Activated T-helper 2 cell treated with anti-CD3 and anti-CD28 coated beads, Interferon-gamma antibody, Interleukin-2, Interleukin-4, amounts not matched to agents 10 μg/mL and 5 μg/mL and 100 μg/mL, durations not matched to agents 14 hours and 24 hours and 36 hours (primary cell): ENCODE measurements at places on chromosomes 2 and 18. TPM values are rescaled to one million over a fixed set of nuclear protein-coding genes. Genes with fewer than 3 reads are reported as not detected.

The AQP12B gene
- not detected in 2 replicates for total RNA-seq

GRCh38 chr2:203898657-203899056 is 31.1 kb downstream of the CTLA4 start:
- DNase-seq, result no peak

DNA sequence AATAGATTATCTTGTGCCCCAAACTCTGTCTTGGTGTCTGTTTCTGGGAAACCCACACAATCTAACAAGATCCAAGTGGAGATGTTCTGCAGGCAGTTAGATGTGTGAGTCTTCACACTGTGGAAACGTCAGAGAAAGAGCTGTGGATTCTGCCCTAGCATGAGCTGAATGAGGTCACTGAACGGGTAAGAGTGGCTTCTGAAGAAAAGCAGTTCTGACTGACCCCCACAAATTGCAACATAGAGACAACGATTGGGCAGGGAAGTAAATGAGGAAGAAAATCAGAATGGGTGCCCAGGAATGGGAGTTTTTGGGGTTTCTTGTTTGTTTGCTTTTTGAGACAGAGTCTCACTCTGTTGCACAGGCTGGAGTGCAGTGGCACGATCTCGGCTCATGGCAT is 12.9 kb upstream of the RPL37A start:
- DNase-seq, result no peak

The LIMS4 gene
- total RNA-seq, result 0.21 TPM in 1 of 2 replicates, not detected in the other

- DNase-seq, result no peak
These were observed 27.2 kb upstream of the CDH2 start for GRCh38 chr18:28204154-28204553.

DNA sequence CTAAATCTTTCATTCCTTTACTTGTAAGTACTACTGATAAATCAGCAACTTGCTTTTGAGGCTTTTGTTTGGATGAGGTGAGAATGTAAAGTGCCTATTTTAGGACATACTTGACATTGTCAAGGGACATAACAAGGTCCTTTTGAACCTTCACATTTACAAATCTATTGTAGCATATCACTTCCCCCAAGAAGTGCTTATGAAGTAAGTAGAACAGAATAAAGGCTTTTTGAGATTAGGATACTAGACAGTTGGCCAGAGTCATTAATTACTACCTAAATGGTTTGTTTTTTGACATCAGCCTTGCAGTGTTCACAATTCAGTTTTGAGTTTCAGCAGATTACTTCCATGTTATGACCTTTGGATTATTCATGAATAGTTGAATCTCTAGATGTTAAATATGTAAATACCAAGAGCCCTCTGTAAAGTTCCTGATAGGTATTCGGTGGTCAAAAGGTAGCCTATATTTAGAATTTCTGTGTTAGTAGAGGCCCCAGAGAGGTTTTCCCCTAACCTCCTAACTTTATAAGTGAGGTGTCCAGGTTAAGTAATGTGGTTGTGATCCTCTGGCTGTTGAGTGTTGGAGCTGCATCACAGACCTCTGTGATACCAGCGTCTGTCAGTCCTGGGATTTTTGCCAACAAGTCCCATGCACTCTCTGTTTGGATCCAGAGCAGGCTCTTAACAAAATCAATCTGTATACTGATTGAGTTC is 67.2 kb downstream of the LCLAT1 start:
- no peak for DNase-seq

GRCh38 chr18:39033312-39033711 is 1467.7 kb upstream of the CELF4 start:
- no peak for DNase-seq

DNA sequence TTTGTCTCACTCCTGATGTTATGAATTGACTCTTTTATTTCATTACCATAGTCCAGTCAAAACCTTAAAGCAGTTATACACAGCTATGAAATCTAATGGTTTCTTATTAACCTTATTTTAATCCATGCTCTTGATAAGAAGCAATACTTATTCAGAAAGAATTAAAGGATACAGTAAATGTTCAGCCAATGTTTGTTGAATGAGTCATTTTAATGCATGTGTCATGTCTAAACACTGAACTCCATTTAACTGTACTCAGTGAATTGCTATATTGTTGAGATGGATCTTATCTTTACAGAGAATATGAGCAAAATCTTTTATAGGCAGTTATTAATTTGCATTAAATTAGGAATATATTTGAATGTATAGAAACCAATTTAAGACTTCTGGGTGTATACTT is 135.1 kb upstream of the TFPI start:
- no peak for DNase-seq

- DNase-seq, result no peak
These were observed 55.9 kb downstream of the ALK start for GRCh38 chr2:29865512-29865911.

The DUSP19 gene
- 1.6 and 1.9 TPM in 2 replicates for total RNA-seq

DNA sequence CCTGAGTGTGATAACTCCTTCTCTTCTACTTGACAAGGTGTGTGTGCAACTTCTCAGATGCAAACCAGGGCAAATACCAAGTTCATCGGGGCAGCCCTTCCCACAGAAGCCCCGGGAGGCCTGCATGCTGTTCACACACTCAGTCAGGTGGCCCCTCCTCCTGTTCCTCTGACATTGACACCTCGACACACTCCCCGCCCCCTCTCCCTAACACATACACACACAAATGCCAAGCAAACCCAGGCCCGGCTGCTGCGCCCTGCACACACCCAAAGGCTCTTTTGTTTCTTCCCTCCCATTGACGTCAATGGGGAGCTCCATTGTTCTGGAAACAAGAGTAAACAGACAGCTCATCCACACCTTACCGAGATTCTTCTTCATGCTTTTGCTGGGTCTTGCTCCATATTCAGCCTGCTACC is 1.7 kb upstream of the PER2 start:
- DNase-seq, result no peak

- DNase-seq, result no peak
These were observed 205.3 kb upstream of the CDH20 start for GRCh38 chr18:61127714-61128467.

- DNase-seq, result no peak
These were observed at the start of gene NOTO for GRCh38 chr2:73202156-73203054. TSS of gene NOTO (plus strand) at chr2:73202574. CDS start at chr2:73202667, 93 bp downstream.

DNA sequence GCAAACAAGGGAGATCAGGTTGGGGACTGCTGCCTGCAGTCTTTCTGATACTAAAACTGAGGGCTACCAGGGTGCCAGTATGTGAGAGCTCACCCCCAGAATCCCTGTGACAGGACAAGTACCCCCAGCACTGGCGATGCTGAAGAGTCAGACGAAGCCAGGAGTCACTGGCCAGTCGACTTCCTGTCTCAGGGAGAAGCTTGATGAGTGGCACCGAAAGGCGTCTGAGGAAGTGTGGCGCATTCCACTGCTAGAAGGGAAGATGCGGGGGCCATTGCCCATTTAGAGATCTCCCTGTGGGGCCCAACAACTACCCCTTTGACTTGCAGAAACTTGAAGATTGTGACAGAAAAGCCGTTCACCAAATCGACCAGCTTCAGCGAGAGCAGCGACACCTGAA is 22.0 kb downstream of the MXD1 start:
- DNase-seq, result no peak

The ITGA4 gene
- total RNA-seq, result 96.5 and 106 TPM in 2 replicates

DNA sequence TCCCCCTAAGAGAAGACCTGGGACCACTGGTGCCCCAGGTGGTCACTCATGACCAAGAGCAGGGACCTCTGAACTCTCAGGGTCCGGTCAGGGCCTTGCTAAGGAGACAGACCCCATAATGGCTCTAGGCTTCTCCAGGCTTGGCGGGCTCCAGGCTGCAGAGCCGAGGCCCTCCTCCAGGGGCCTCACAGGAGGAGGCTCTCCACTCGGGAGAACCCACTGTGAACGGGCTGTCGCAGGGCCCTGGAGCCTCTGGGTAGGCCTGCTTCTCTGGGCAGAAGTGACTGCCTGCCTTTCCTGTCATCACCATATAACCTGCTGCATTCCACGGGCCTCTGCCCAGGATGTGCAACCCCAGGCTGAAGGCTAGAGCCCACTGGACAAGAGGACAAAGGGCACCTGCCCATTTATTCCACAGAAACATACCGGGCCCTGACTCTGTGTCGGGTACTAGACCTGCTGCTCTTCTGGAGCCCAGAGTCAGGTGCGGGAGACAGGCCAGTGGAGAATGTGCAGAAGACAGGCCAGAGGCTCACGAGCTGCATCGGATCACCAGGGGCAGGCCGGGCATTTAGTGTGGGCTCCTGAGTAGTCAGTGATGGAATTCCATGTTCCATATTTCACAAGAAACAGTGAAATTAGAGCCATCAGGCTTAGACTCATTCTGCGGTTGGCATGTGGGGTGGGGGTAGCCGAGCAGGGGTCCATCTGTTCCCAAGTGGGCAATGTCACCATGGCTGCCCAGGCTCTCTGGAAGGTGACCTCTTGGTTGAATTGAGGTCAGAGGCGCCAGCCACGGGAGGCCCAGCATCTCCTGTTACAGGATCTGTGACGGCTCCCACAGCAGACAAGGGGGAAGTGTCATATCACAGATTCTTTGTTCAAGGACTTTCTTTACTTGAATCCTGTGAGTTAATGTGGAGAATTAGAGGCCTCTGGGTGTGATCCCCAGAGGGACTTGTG is 220.8 kb downstream of the SH3RF3 start:
- DNase-seq, result no peak

The CPO gene
- total RNA-seq, result not detected in 2 replicates

DNA sequence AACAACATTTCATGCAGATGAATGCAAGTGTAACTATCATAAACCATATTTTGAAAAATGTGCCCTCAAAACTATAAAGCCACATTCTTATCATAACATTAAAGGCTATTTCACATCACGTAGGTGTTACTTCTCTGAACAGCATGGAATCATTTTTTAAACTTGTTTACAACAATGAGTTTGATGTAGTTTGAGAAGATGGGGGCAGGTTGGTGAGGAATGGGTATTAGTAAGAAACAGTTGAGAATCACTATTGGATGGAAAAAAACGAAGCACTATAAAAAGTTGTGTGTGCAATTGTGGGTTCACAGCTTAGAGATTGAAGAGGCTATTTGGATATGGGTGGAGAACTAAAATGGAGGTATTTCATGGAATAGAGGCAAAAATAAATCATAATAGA is 569.1 kb downstream of the ARHGAP15 start:
- no peak for DNase-seq

The E2F6 gene
- 16.8 and 18.2 TPM in 2 replicates for total RNA-seq

- DNase-seq, result no peak
These were observed 50.2 kb downstream of the TGOLN2 start for GRCh38 chr2:85277416-85278158.

The GAL3ST2 gene
- 1.3 and 1.9 TPM in 2 replicates for total RNA-seq

The FBLN7 gene
- 16.7 and 17.0 TPM in 2 replicates for total RNA-seq

GRCh38 chr2:199697469-199697868 is 153.5 kb downstream of the FTCDNL1 start:
- no peak for DNase-seq

The TUBB6 gene
- total RNA-seq, result 54.2 and 57.2 TPM in 2 replicates

DNA sequence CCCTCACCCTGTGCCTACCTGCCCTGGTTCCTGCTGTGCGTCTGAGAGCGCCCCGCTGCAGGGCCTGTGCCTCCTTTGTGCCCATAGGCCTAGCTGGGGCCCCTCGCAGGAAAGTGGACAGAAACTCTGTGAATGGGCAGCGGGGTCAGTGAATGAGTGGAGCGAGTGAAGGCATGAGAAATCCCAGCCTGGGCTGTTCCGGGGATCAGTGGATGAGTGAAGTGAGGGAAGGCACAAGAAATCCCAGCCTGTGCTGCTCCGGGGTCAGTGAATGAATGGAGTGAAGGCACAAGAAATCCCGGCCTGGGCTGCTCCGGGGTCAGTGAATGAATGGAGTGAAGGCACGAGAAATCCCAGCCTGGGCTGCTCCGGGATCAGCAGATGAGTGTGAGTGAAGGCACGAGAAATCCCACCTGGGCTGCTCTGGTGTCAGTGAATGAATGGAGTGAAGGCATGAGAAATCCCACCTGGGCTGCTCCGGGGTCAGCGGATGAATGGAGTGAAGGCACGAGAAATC is 2.0 kb downstream of the COLEC11 start:
- DNase-seq, result no peak

The DNMT3A gene
- 86.8 and 91.3 TPM in 2 replicates for total RNA-seq

- DNase-seq, result no peak
These were observed 127.3 kb upstream of the FIGN start for GRCh38 chr2:163863073-163863472.

DNA sequence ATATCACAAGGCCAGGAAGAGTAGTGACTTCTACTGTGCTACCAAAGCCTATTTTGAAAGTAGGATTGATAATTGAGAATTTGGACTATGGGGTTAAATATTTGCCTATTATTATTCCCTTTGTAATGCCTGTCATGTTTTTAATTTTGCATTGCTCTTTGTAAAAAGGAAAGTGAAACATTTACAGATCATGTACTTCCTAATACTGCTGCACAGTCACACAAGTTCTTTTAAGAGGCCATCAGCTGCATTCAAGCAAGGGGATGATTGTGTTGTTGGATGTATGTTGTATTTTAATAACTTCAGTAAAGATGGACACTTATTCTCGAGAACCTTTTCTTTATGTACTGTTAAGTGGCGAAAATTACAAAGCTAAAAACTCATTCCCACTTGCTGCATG is 70.1 kb downstream of the PLEKHA3 start:
- no peak for DNase-seq

The PAX3 gene
- not detected in 2 replicates for total RNA-seq

The CASP8 gene
- 43.5 and 44.1 TPM in 2 replicates for total RNA-seq

- no peak for DNase-seq
These were observed 101.9 kb downstream of the TWIST2 start for GRCh38 chr2:238949710-238950345.

DNA sequence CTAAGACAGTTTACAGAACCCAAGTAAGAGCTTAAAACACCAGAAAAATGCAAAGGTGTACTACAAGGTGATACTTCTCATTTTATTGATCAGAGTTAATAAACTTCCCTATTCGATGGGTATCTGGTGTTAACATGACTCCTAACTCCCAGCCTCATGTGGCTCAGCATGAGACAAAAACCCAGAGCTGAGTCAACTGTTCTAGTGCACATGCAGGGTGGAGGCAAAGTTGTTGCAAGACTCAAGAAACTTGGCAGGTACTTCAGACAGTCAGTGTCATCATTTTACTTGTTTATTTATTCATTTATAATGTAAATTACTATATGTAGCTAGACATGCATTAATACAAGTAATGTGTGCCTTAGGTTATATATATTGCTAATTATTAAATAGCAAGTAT is 216.6 kb upstream of the DSEL start:
- no peak for DNase-seq

DNA sequence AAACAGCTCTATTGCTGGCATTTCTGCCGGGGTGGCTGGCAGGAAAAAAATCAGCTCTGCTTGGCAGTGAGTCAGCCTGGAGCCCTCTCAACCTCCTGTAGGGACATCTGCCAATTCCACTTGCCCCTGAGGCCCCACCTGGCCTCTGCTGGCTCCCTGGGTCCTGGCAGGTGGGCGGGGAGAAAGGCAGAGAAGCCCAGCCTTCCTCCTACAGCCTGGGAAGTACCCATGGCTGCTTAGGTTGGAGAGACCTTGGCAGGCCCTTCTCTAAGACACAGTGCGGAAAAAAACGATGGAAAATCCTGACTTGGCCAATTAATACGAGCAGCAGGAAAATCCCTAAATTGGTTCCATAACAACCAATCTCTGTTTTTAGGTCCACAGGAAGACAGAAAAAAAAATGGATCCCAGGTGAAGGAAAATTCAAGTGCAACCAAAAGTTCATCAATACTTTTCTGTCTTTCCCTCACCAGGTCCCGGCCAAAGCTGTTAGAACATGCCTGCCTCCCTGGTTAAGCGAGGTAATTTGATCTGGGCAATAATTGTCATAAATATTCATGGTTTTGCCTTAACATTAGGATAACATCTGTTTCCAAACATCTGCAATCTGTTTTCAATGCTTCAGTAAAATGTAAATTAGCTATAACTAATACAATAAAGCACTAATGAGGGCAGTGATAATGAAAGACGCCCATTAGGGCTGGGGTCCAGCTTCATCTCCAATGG is 245.9 kb downstream of the TFCP2L1 start:
- no peak for DNase-seq

The CLIP4 gene
- 21.5 and 21.8 TPM in 2 replicates for total RNA-seq
